ENCODE measurements at places on chromosomes 3 and 15.

- DNase-seq: no peak
These were observed 298.3 kb downstream of the MEX3B start for GRCh38 chr15:81747482-81747881.

- no peak for DNase-seq
These were observed 7.3 kb upstream of the FURIN start for GRCh38 chr15:90860942-90861675.

DNA sequence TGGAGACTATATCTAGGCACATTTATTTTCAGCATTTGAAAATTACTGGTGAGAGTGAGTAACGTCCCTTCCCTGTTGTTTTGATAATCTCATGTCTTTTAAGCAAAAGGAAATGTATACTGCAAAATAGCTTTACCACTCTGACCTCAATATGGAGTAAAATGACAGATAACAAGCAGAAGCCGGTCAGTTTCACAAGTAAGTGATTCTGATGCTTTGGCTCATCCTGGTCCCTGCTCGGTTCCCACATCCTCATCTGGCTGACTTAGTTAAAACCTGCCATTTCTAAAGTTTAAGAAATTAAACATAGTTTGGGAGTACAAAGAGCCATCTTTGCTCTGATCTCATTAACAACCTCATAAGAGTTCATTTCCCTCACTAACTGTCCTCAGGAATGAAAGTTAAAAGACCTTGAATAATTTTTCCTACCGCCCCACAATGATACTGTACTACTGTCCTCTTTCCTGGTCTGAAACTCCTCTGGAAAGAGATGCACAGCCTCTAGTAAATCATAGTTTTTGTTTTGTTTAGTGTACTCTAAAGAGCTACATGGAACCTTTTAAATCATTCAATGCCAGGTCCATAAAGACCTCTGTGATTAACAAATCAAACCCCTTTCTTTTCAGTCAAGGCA lies 72.3 kb upstream of the ICE2 start:
- no peak for DNase-seq

- no peak for DNase-seq
These were observed 54.9 kb downstream of the CCNL1 start for GRCh38 chr3:157104928-157105652.

DNA sequence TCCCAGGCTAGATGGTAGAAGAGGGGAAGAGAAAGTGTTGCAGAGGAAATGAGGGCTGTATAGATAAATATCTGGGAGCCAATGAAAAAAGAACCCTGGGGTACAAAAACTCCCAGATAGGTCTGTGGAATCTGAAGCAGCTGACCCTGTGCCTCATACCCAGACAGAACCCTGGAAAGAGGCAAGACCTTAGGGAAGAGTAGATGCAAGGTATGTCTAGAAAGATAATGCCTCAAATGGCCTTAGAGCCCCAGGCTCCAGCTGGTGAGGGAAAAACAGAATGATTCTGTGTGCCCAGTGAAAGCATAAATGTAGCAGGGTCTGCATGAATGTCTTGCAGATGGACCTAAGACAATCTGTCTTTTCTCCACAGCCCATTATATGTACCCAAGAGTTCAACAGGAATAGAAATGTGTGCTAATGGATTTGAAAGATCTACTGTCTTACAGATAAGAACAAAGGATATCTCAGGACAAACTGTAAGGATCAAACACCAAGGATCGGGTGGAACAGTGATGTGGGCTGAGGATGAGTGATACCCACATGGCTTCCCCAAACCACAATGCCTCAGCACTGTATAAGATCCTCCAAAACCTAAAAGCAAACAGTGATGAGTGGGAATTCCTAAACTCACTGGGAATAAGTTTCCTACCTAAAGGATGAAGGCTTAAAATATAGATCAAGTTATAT lies 58.8 kb downstream of the NCEH1 start:
- no peak for DNase-seq

DNA sequence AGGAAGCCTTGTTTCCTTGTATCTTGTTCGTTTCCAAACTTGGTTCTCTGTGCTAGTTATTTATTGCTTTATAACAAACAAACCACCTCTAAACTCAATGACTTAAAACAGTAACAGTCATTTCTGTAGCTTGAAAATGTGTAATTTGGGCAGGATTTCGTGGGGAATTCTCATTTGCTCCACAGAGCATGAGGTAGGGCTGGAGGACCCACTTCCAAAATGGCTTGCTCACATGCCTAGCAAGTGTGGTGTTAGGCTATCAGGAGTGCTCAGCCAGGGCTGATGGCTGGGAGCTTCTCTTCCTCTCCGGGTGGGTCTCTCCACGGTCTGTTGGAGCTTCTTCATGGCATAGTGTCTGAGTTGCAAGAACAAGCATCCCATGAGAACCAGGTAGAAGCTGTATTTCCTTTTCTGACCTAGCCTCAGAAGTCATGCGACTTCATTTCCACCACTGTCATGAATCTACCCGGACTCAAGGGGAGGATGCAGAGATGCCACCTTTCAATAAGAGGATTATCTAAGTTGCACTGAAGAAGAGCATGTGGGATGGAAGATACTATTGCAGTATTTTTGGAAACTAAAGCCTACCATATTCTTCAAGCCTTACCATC lies 8.2 kb upstream of the TNIK start:
- no peak for DNase-seq

DNA sequence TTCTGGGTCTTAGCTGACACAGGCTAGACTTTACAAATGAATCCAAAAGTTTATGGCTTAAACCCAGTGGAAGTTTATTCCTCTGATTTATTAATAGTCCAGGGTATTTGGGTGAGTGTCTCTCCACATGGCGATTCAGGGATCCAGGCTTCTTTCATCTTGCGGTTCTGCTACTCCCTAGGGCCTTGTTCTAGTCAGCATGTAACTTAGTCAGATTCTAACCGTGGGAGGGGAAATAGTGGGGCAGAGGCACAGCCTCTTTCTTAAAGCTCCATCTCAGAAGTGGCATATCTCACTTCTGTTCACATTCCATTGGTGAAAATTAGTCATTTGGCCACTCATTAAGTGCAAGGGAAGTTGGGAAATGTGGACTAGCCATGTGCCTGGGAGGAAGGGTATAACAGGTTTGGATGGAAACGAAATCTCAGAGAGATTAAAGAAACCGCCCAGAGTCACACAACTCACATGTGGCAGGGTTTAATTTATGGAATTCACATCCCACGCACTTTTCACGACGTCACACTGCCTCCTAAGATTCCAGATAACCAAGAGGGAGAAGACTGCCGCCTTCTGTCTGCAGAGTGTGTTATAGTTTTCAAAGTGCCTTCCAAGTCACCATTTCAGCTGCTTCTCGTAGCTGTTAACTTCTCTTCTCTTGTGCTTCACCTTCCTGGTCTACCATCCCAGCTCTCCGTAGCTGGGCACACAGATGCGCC lies 11.4 kb upstream of the RASGRF1 start:
- no peak for DNase-seq

Measured in left lung (tissue), 14 donors.